ENCODE measurements at places on chromosomes 16 and 17.

DNA sequence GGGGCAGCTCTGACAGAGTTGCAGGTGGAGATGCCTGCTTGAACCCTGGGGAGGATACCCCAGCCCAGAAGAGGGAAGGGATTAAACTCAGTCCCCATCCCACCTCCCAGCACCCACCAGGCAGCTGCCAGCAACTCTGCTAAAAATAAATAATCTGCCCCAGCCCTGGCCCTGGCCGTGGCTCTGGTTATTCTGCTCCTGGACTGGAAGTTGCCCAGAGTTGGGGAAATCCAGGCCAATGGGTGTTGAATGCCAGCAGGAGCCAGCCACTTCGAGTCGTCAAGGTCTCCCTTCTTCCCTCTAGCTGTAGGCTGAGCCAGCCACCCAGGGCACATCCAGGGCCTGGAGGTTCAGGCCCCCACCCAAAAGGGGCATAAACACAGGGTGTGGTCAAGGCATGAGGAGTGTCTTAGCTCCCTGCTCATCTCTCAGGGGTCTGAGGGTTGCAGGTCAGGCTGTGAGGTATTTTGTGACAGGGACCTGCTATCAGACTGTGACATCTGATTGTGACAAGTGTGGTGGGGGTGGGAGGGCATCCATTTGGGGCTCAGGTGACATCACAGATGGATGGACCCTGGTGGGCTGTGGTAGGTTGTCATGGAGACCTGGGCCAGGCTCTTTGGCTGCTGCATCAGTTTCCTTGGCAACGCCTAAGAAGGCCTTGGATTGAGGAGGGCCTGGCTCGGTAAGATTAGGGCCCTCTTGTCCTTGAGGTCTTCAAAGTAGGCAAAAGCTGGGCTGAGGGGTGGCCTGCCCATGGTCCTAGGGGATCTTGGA, 1.0 kb upstream of the RRAD start:
- no peak for DNase-seq

DNA sequence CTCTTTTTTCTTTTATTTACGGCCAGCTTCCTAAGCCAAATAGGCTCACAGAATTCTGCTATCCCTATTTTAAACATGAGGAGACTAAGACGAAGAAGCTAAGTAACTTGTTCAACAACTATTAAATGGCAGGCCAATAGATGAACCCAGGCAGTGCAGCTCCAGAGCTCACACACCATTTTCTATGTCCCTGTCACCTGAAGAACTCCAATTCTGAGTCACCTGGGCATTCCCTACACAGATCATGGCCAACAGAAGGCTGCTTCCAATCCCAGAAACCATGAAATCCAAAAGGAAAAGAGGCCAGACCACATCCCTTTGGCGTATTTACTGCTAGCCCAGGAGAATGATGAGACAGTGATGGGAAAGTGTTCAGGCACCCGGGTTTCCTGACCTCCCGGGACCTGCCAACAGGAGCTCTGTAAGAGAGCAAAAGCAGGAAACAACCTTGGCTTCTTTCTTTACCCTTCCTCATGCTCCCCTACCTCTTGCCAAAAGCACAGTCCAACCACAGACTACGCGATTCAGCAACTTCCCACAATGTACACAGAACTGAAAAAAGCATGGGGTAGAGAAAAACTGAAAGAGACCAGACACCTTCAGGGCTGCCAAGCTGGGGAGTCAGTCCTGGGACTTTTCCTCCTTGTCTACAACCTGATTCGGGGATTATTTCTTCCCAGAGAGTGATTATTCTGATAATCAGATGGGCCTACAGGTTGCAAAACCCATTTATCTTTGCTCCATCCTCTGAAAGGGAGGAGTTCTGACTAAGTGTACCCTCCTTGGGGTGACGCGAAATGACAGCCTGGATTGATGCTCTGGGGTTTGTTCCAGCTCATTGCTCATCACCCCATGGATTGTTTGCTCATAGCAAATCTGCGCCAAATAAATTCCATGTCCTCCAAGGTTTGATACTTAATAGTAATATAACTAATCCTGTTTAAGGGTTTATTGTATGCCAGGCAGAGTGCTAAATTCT, 47.8 kb upstream of the HAS3 start:
- DNase-seq: peak; percentile 68

- DNase-seq: peak; percentile 74
These were observed 567 bp downstream of the SOX9 start for GRCh38 chr17:72121164-72122009.

- no peak for DNase-seq
These were observed 290.4 kb downstream of the ABCC12 start for GRCh38 chr16:47865337-47865855.

Measured in fibroblast of villous mesenchyme (primary cell).